Type B pancreatic cell (in vitro differentiated cells): ENCODE measurements at places on chromosomes 2 and 18. TPM values are rescaled to one million over a fixed set of nuclear protein-coding genes. Genes with fewer than 3 reads are reported as not detected.

The TXNDC2 gene
- total RNA-seq = not detected in 2 replicates

The ATF2 gene
- 33.6 and 56.1 TPM in 2 replicates for total RNA-seq

The SPC25 gene
- 8.2 and 25.2 TPM in 2 replicates for total RNA-seq

The PDCD1 gene
- not detected in 2 replicates for total RNA-seq

The SERPINB2 gene
- 45.2 and 121 TPM in 2 replicates for total RNA-seq

The ST6GAL2 gene
- total RNA-seq = 1.8 and 18.7 TPM in 2 replicates

The NEB gene
- 1.6 and 5.0 TPM in 2 replicates for total RNA-seq

The GAL3ST2 gene
- 0.19 and 0.29 TPM in 2 replicates for total RNA-seq

The FAM228A gene
- not detected in 2 replicates for total RNA-seq

The IL37 gene
- total RNA-seq = not detected in 2 replicates

GRCh38 chr2:36193680-36194079 is 161.9 kb upstream of the CRIM1 start:
- DNase-seq = no peak

GRCh38 chr2:197378494-197379307 is 56.1 kb downstream of the SF3B1 start:
- no peak for DNase-seq

DNA sequence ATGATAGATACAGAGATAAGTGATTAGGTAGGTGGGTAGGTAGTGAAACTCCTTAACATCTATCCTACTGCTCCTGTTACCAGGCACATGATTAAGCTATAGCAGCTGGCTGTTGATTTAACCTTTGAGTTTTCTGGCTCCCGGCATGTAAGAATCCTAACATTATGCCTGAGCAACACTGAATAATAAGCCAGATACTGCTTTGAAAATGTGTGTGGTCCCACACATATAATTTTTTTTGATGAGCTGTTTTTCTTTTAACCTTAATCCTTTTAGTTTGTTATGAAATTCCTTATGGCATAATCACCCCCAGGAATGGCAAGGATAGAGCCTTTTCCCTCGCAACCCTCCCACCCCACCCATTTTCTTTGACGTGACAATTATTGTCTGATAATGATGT is 104.2 kb upstream of the NEUROD1 start:
- no peak for DNase-seq

GRCh38 chr2:102291319-102292075 is 19.9 kb upstream of the IL1RL1 start:
- DNase-seq = no peak

GRCh38 chr2:176449852-176450251 is 180.6 kb downstream of the MTX2 start:
- DNase-seq = no peak

DNA sequence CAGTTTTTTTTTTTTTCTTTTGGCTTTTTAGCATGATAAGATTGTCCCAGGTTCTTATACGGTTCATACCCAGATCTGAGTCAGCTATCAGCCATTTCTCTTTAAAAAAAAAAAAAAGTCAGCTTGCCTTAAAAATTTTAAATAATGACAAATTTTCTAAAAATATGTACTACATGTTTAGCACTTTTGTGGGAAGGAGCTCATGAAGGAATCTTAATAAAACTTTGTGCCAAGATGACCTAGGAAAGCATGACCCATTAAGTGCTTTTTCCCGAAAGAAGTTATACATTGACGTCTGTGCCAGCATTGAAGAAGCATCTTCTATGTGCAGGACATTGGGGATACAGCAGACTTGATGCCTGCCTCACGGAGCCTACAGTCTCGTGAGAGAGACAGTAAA is 4.5 kb upstream of the RBMS1 start:
- no peak for DNase-seq

- DNase-seq = no peak
Measured at GRCh38 chr2:119377294-119377992, 10.7 kb downstream of the DBI start.

DNA sequence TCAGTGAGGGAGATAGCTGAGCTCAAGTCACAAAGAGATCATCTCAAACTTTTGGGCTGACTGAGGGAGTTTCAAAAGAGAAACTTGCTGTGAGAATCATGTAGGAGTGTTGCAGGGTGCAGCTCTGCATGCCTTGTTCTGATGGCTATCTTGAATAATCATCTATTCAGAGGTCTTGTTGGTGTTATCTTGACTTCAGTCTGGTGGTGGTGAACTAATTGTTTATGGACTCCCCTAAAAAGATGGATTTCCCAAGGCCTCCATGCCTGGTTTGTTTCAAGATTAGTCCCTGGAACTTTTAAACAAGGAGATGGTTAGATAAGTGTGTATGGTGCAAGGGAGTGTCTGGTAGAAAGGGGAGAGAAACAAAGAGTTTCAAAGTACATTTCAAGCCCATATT is 29.8 kb downstream of the SLC39A6 start:
- DNase-seq = no peak

DNA sequence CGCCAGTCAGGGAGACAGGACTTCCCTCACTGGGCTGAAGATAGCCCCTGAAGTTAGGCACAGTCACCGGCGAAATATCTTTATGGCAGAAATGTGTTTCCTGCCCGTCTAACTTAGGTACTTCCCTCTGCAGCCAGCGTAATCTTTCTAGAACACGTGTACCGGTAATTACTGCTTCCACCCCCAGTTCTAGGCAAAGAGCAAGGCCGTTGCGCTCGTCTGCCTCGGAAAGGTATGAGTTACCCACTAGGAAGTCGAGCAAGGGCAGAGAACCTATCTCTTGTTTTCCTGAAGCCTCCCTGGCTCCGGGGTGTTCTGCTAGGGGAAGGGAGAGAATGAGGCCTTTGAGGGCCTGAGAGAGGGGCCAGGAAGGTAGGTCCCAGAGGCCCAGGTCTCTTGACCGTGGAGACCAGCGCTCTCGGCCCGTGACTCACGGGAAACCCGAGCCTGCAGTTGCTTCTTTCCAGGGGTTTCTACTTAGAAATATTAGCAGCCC is 70.0 kb downstream of the TWSG1 start:
- DNase-seq = no peak

DNA sequence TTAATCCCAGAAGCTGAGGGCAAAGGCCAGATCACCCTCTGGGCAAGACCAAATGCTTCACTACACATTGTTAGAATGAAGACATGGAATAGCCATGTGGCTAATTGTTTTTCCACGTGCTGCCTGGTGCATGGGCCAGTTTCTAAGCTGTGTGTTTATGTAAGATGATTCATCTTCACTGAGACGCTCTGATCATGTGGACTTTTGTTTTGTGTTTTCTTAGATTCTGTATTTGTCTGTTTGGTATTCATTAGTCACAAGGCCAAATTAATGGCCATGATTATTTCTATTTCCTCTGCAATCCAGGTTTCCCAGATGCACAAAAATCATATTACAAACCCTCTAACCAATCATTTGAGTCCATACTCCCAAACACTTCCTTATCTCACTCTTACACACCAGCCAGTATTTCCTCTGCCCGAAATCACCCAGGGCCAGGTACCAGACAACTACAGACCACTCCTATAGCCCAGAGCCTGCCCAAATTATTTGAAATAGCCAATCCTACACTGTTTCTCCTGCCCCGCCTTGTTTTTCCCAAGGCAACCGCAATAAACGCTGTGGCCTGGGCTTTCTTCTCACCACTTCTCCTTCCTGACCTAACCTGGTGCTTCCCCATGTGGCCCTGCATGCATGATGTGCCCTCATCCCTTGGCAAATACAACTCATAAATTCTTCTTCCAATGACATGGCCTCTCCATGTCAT is 94.2 kb upstream of the SP3 start:
- DNase-seq = no peak

DNA sequence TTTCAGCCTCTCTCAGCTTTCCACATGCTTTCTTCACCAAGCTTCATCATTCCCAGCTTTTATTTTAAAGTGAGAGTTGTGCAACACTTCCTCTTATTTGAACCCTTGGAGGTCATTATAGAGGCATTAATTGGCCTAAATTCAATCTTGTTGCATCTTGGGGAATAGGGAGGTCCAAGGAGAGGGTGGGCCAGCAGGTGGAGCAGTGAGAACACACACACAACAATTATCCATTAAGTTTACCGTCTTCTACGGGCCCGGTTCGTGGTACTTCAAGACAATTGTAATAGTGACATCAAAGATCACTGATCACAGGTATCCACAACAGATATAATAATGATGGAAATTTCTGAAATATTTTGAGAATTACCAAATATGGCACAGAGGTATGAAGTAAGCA is 457.2 kb upstream of the SMIM21 start:
- DNase-seq = no peak

DNA sequence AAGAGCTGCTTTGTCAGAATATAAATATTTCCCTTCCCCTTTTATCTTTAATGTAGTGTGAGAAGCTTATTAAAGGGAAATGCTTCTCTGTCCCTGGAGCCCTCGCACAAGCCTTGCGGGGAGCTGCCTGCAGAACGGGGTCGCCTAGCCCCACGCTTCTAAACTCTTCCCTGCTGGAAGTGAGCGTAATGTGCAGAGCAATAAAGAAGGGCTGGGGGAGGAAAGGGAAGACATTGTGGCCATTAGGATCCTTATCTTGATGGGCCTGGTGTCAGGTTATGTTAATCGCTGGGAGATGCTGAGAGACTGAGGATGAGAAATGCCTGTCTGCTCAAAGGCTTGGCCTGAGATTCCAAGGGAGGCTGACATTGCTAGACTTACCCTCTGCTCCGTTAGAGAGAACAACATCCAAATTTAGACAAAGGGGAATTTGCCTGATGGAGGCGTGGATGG is 18.9 kb upstream of the FZD7 start:
- no peak for DNase-seq

GRCh38 chr2:106960683-106961161 is 74.8 kb upstream of the ST6GAL2 start:
- DNase-seq = no peak

GRCh38 chr18:76546088-76546435 is 51.0 kb upstream of the ZNF516 start:
- DNase-seq = no peak

- DNase-seq = no peak
Measured at GRCh38 chr2:147174824-147175254, 670.0 kb upstream of the ACVR2A start.

GRCh38 chr2:51650769-51651168 is 618.8 kb upstream of the NRXN1 start:
- DNase-seq = no peak

GRCh38 chr2:20168727-20169696 is 55.9 kb downstream of the SDC1 start:
- peak; percentile 58 for DNase-seq

DNA sequence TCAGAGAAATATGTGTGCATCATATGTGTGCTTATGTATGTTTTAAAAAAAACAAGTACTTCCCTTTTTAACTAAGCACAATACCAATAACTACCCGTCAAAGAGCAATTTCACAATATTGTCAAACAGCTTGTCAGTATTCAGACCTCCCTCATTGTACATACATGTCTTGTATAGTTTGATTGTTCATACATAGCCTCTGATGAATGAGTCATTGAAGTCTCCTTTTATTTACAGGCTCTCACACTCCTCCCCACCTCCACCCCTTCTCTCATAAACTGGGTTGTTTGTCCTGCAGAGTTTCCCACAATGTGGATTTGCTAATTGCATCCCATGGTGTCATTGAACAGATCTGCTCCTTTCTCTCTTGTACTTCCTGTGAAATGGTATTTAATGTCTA is 132.8 kb upstream of the L3MBTL4 start:
- DNase-seq = no peak

DNA sequence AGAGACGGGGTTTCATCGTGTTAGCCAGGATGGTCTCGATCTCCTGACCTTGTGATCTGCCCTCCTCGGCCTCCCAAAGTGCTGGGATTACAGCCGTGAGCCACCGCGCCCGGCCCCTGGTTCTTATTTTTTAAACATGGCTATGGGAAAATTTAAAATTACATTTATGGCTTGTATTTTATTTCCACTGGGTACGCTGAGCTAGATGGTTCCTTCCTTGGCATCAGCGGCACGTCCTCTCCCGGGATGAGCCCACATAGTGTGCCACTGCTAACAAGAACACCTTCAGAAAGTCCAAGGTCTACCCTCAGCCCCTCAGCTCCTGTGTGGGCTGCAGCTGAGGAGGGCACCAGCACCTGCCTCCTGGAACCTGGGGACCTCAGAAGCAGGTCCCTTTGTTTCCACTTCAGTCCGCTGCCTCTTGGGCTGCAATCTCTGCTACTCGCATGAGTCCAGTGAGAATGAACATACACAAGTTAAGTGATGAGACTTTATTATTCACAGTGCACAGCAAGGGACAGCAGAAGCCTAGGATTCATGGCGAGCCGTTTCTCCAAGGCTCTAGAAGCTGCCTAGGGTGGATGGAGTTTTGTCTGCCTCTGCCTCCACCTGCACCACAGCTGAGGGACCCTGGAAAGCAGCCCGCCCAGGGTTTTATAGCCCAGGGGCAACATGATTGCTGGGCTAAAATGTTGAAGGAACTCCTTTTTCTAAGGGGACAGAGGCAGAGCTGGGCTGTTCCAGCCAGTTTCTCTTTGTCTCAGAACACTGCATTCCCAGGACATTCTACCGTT is 107.5 kb upstream of the TEX51 start:
- no peak for DNase-seq

DNA sequence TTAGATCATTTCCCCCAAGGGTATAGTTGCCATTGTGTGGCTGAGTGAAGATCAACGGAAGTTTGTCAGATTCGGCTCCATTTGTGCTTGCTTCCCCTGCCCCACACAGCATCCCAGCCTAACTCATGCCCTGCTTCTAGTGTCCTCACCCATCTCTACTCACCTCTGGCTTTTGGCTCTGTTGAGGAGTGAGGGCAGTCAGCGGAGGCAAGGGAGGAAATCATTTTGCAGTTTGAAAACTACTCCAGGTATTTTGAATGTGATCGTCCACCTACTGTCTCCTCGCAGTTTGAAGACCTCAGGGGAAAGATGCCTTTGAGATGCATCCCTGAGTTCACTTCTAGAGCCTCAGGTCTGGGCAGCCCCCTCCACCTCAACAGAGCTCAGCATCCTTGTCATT is 116.3 kb downstream of the FEZ2 start:
- no peak for DNase-seq

DNA sequence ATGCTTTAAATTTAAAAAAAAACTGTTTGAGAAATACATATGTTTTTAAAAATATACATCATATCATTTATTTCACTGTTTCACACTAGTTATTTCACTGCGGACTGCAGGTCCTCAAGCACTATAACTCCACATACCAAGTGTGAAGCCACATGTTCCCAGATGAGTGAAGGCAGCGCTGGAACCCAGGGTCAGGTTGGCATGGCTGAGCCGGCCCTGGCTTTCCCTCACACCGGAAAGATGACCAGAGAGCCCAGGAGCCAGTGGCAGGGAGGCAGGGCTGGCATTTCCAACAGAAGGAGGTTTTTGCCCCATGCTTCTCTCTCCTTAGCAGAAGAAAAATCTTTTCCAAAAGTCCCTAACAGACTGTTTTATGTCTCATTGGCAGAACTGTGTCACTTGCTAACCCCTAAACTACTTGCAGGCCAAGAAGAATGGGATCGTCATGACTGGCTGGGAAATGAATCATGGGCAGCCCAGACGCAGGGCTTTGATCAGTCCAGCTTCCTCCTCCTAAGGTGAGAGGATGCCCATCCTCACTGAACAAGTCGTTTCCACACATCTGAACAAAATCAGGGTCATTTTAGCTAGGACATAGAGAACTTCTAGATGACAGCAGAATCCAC is 287.6 kb upstream of the HNRNPA3 start:
- no peak for DNase-seq
